ENCODE measurements at places on chromosomes 2 and 18. TPM values are rescaled to one million over a fixed set of nuclear protein-coding genes. Genes with fewer than 3 reads are reported as not detected.

- no peak for DNase-seq
Observed at GRCh38 chr2:160363055-160363454, 130.6 kb downstream of the RBMS1 start.

GRCh38 chr2:11155381-11156035, at the start of gene SLC66A3:
Gene SLC66A3, plus strand, starts transcription at chr2:11155467. Its CDS starts 80 bp downstream, at chr2:11155547.
- no peak for DNase-seq

GRCh38 chr2:47309952-47310800, 92.8 kb upstream of the MSH2 start:
- DNase-seq: no peak

DNA sequence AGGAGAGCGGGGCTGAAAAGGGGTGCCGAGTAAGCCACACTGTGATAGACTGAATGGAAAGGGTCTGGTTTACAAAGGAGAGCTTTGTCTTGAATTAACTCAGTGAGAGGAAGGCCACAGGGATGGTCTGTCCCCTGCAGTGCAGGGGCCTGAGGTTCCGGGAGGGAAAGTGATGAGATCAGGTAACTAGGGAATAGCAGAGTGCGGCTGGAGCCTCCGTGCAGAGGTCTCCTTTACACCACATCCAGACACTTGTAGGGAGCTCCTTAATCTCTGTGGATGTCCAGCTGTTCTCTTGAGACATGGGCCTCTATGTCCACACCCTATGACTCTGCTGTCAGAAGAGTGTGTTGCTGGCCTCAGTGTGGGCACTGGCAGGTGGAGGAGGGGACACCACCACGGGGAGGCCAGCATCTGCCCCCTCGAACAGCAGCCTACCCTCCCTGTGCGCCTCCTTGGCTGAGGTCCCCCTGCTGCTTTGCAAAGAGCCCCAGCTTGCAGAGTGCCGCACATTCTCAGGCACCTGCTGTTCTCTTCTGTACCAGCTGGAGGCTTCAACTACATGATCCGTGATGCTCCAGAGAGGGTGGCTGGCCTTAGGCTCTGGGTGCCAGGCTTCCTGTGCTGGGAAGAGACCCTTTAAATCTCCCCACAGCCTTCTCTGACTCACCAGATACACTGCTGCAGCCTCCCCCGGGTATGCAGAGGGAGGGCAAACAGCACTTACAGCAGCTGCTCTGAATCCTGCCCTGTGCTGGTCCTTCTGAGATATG, 25.9 kb downstream of the ENOSF1 start:
- no peak for DNase-seq

- DNase-seq: no peak
Observed at GRCh38 chr2:149657401-149658040, 69.9 kb upstream of the MMADHC start.

DNA sequence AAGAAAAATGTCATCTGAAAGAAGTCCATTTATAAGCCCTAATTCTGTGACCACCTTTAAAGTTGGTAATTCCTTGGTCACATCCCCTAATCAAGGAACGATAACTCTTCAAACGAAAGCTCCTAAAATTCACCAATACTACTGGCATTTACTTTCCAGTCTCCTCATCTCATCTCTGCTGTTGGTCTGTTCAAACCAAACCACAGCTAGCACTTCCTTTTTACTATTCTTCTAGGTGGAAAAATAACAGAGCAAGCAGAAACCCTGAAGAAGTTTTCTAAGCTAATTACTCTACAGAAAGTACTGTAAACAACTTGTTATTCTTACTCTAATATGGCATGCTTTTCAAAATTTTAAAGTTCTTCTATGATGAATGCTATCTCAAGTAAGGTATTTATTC, 21.6 kb downstream of the TIA1 start:
- DNase-seq: no peak

POTEJ gene
- not detected for total RNA-seq

SPHKAP gene
- total RNA-seq: not detected
